ENCODE measurements at places on chromosomes 3 and 15.

GRCh38 chr15:80154336-80154735, 1.5 kb downstream of the FAH start:
- no peak for DNase-seq

GRCh38 chr3:24222165-24222805, 272.4 kb downstream of the THRB start:
- no peak for DNase-seq

- DNase-seq: no peak
Observed at GRCh38 chr15:47764666-47765065, 47.4 kb downstream of the SEMA6D start.

DNA sequence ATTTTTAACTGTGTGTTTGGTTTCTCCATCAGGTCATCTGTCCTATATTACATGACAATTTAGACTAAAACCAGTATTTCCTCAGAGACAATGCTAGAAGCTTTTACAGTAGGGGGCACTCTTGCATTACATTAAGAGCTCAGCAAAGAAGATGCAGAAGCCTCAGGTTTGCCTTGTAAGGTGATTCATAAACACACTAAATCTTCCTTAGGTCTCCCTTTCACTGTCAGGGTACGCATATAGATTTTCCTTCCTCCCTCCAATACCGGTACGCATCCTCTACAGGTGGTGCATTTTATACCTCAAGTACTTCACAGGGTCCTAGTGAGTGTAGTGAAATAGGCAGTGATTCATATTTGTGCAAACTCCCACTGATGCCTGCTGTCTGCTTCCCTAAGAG, 46.5 kb downstream of the CD86 start:
- DNase-seq: no peak

DNA sequence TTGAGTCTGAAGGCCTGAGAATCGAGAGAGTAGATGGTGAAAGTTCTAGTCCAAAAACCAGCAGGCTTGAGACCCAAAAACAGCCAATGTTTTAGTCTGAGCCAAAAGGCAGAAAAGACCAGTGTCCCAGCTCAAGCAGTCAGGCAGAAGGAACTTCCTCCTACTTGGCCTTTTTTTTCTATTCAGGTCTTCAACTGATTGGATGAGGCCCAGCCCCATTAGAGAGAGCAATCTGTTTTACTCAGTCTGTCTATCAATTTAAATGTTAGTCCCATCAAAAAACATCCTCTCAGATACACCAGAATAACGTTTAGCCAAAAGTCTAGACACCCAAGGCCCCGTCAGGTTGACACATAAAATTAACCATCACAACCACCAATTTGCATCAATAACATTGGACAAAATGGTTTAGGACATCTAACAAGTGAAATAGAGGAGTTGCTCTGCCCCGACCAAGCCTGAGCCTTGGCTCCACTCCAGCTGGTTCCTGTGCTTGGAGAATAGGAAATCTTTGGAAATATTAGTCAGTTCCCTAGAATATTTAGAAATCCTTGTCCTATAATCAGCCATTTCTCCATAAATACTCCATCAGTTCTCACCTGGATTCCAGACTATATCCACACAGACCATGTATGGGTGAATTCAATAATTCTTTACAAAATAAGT, 51.4 kb upstream of the LIPC start:
- DNase-seq: no peak

DNA sequence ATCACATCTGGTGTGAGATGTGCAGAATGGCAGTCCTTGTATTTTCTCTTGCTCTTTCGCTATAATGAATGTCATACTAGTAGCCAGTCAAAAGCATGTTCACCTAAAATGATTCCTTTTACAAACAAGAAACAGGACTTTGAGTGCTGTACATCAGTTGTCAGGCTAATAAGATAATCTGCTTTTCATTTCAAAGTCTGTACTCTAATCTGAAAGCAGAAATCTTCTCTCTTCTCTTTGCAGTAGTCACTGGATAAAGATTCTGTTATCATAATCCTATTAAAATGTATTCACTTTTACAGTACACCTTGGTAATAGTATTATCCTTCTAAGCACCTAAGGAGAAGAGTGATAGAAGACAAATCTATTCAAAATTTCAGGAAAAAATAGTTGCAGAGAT, 300.1 kb downstream of the MFSD1 start:
- no peak for DNase-seq

GRCh38 chr3:118936811-118937210, 97.8 kb downstream of the IGSF11 start:
- no peak for DNase-seq

DNA sequence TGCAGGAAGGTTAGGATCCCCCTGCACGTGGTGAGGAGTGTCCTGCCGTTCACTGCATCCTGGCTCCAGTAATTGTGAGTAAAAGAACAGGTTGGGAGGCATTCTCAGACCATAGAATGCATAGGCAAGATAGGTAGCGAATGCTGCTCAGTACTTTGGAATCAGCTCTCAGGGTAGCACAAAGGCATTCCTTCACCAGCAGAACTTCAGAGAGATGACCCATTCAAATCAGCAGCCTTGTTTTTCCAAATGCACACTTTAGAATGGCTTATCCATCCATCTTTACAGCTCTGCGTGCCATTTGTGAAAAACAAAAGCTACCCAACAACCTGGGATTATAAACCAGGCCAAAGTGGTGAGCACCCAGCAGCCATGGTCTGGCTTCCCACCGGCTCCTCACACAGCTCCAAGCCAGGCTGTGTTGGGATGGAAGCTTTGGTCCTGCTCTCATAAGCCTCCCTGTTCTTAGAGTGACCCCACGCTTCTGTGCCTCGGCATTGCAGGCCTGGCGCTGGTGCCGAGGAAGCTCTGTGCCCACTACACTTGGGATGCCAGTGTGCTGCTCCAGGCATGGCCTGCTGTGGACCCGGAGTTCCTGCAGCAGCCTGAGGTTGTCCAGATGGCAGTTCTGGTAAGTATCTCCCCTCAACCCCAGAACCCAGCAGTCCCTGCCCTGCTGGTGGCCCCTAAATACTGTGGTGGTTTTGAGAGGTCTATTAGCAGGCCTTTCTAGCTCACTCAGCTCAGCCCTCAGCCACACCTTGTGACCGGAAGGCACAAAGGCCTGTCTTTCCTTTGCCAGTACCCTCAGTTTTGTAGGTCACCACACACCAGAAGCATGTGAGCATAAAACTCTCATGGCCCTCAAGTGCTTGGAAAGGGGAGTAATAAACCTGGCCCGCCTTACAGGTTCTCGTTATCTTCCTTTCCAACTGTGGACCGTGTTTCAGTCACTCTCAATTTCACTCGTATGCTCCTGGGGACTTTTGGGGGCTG, 52.9 kb upstream of the LIMD1 start:
- DNase-seq: no peak

DNA sequence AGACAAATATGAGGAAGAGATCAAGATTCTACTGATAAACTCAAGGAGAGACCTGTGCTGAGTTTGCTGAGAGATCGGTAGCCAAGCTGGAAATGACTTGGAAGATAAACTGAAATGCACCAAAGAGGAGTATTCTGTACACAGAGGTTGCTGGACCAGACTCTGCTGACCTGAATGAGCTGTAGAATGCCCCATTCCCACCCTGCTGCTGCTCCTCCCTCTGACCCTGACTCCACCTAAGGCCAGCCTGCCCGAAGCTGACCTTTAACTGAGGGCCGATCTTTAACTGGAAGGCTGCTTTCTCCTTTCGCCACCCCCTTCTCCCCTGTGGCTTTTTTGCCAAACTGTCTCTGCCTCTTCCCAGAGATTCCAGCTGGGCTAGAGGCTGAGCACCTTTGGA, 34.6 kb downstream of the CDIN1 start:
- DNase-seq: no peak

DNA sequence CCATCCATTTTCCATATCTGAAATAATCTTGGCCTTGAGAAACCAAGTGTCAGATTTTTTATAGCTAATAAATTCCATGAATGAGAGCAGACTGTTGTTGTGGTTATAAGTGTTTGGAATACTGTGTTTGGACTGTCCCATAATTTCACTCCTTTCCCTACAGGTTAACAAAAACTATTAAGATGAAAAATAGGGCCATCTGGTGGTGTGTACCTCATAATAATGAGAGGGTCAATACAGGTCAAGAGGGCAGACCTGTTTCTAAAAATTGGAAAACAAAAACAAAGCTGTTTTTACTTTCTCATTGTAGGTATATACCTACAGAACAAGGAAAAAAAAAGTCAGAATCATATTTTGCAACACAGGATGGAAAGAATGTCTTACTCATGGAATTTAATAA, 553.8 kb upstream of the SGO1 start:
- DNase-seq: no peak

DNA sequence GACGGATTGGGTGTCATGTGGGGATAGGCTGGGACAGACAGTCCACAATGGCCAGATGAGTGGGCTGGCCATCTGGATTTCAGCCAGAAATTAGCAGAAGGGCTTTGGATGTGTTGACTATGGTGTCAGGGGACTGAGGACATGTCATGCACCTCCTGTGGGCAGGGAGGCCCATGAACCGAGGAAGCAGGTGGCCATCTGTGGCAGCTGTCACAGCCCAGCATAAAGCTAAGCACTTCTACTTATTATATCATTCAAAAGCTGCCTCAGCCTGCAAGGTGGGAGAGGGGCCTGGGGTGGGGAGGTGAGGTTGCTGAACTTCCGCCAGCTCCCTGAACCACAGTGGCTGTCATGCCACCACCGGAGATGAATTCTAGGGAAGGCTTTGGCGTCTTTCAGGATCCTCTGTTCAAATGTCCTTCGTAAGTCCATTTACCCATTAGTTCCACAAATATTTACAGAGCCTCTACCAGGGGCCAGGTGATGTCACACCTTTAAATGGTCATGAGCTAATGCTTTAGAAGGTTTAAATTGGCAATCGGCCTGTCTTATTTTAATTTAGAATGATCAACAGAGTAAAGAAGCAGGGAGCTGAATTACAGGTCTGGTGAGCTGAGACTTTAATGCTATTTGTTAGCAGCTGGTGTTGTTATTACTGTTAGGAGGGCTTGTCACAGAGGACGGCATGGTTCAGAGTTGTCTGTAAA, 23.6 kb upstream of the CAV3 start:
- no peak for DNase-seq

DNA sequence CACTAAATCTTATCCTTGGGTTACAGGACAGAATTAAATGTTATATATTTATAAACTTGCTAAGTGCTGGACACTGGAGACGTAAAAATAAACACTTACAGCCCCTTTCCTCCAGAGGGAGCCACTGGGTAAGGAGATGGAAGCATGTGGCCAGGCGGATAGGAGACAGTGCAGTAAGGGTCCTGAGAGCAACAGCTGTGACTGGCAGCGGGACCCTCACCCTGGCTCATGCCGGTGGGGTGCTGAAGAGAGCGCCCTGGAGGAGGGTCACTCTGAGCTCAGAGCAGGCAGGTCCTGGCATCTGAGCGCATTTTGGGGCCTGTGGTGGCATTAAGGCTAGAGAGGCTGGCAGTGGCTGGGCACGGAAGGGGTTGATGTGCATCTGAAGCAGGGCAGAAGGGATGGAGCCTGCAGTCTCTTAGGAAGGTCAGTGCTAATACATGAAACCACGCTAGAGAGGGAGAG, 16.0 kb downstream of the SEC61A1 start:
- DNase-seq: no peak

GRCh38 chr15:25790000-25790660, 73.0 kb downstream of the ATP10A start:
- no peak for DNase-seq
